ENCODE measurements at places on chromosomes 11 and 22. TPM values are rescaled to one million over a fixed set of nuclear protein-coding genes. Genes with fewer than 3 reads are reported as not detected.
A peak's percentile ranks its signal among the peaks of the same experiment; 100 is the strongest.

- no peak for DNase-seq
These were observed 5.4 kb upstream of the HDHD5 start for GRCh38 chr22:17164392-17165024.

DNA sequence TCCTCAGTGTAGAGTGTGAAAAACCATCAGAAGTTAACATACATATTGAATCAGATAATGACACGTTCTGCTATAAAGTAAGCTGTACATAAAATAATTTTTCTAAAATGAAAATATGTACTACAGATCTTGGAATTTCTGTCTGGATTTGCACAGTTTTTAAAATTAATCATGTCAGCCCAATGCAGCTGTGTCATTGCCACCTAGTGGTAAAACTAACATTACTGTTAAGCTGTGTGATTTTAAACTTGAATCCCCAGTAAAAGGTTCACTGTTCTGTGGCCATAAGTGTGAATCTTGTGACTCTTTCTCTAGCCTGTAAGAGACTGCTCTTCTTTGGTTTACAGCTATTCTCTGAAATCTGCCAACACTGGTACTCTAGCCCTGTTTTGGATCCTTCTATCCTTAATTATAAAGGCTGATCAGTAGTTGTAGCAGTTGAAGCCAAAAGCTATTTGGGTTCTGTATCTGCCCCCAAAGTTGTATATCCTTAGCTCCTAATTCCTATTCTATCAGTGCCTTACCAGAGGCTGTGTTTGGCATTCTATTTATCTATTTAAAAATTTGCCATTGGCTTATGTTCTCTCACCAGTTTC, 4.0 kb downstream of the JRKL start:
- peak; percentile 30 for DNase-seq

DNA sequence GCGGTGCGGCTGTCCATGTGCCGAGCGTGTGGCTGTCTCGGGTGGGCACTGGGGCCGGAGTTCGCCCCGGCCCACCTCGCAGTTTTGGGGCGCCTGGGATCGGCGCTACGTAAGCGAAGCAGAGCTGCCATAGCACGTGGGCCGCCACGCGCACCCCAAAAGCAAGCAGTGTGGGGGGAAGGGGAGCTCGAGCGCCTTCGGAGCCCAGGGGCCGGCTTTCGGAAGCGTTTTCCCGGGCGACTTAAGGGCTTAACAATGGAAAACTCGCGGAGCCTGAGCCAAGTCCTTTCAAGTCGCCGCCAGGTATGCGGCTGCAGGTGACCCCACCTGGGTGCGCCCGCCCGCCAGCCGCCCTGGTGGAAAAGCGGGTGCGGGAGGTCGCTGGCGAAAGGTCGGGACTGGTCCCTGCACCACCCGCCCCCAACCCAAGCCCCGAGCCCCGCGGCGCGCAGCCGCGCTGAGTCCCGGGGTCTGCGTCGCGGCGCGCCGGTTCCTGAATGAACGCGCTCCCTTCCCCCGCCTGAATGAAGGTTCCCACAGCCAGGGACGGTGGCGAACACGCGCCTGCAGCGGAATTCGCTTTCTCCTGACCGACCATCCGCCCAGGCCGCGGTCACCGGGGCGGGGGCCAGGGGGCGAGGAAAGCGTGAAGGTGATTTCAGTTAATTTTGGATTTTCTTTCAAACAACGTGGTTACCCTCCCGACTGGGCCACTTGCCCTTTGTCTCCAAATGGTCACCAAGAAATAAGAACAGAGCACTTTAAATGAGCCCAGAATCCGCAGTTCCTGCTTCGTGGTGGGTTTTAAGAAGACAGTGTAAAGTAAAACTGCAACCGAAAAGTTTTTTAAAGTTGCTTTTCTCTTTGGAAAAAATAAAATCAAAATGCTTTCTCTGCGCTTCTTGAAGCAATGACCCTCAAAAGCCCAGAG, 2.8 kb upstream of the CCND1 start:
- DNase-seq, result peak; percentile 79

TREH gene
- under 0.01 TPM for total RNA-seq

DNA sequence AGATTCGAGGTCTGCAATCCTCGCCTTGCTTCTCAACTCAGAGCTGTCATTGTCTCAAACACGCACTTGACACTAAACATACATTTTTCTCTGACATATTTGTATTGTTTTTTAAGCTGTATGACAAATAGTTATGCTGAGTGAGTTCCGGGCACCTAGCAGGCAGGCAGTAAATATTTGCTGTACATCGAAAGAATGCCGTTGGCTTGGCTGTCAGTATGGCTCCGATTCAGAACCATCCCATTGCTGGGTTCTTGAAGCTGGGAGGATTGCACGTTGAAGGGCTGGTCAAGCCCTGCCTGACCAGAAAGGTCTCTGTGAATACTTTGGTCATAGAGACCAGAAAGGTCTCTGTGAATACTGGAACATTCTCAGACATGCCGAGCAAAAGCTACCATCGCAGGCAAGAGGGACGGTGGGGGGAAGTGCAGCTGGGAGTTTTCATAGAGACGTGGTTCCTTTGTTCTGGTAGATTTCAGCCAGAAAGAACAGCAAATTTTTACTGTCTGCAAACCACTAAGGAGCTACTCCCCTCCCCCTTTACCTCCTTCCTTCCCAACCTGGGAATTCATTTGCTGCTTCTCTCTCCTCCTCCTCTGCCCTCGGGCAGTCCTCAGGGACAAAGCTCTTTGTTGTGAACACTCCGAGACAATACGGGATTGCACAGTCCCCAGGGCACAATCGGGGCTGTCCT, 202.2 kb upstream of the SORL1-AS1 start:
- no peak for DNase-seq

- DNase-seq, result no peak
These were observed 124.6 kb downstream of the GRIA4 start for GRCh38 chr11:105734426-105734825.

IFITM10 gene
- 0.27 TPM for total RNA-seq

DNA sequence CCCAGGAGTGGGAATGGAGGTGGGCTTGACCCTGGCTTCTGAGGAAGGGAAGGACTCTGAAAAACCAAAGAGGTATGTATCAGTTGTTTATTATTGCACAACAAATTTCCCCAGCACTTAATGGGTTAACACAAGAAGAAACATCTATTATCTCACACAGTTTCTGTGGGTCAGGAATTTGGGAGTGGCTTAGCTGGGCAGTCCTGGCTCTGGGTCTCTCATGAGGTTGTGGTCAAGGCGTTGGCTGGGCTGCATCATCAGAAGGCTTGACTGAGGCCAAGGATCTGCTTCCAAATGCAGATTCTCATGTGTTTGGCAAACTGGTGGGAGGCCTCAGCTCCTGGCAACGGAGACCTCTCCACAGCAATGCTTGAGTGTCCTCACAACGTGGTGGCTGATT, 17.5 kb upstream of the SMIM38 start:
- DNase-seq, result no peak

CARD18 gene
- total RNA-seq, result 0.13 TPM

OR51B5 gene
- total RNA-seq, result 0.31 TPM

GRCh38 chr11:59429924-59430516, 3.8 kb upstream of the OR5A2 start:
- DNase-seq, result peak; percentile 39

MS4A4A gene
- total RNA-seq, result 10.3 TPM

GRCh38 chr11:7436146-7436545, 49.2 kb upstream of the OLFML1 start:
- DNase-seq, result no peak

DNA sequence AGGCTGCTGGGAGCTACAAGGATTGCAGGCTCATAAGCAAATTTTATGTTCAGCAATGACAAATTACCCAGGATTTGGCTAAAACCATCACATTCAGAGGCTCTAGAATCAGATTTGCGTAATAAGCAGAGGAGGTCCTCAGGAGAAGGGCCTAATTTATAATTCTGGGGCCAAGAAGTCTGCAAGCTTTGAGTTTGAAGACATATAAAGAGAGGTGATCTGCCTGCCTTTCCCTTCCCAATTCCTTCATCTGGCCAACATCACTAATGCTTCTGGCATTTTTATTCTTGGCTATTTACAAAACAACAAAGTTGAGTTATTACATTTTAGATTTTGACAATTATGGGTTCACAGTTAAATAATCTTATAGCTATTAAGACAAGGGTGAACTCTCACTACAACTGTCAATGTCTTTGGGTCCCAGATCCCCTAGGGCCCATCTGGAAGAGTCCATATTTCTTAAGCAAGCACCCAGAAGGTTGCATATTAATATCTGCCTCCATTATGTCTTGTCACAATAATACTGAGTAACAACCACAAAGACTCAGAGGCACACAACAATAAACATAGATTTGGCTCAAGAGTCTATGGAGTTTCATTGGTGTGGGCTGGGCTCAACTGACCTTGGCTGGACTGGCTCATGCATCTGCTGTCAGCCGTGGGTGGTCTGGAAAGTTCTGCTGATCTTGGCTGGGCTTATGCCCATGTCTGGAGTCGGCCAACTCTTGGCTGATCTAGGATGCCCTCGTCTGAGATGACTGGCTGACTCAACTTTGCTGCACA, 67.2 kb upstream of the CD82 start:
- peak; percentile 96 for DNase-seq

DNA sequence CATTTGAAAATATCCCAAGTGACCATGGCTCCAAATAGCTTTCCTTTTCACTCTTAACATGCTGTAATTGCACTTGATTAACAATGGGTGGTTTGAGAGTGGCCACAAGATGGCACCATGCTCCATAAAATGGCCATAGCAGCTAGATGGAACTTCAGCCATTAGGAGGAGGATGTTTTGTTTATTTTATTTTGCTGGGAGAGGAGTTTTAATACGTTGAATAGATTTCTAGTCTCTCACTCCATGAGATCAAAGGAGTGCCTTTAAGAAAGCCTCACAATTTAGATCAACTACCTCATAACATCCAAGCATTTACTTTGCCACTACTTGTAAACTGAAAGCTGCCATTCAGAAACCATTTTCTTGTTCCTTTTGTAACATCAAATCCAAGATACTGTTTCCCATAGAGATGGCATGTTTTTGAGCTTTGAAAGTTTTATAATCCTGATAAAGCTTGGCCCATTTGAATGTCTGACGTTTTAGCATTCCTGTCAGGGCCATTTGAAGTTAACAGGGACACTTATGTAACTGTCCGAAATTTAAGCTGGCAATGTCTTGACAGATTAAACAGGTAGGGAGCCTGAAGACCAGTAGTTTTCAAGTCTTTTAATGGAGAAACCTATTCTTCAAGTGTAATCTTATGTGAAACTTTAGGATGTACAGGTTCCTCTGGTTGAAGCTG, 4.7 kb downstream of the FEN1 start:
- DNase-seq, result peak; percentile 90

DNA sequence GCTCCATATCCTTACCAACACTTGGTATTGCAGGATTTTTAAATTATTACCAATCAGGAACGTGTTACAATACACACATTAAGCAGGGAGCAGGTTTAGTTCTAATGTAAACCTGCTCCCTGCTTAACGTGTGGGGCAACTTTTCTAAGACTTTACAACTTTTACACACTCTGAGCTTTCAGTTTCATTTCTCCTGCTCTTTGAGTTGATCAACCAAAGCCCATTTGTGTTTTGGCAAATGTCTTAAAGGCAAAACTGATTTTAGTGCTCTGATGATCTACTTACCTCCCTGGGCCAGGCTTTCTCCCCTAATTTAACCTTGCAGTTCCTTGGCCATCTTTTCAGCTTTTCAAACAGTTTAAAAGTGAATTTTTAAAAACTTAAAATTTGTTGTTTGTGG, 70.9 kb downstream of the ZBTB44 start:
- no peak for DNase-seq

- no peak for DNase-seq
These were observed 2.9 kb downstream of the PANX2 start for GRCh38 chr22:50173311-50173982.

Measured in muscle of leg (tissue), 16 donors.